ENCODE measurements at places on chromosomes 5 and 9.

GRCh38 chr9:89523948-89524347, 26.0 kb upstream of the SEMA4D start:
- no peak for DNase-seq

- DNase-seq = no peak
Measured at GRCh38 chr9:90825586-90825985, 24.0 kb downstream of the SYK start.

DNA sequence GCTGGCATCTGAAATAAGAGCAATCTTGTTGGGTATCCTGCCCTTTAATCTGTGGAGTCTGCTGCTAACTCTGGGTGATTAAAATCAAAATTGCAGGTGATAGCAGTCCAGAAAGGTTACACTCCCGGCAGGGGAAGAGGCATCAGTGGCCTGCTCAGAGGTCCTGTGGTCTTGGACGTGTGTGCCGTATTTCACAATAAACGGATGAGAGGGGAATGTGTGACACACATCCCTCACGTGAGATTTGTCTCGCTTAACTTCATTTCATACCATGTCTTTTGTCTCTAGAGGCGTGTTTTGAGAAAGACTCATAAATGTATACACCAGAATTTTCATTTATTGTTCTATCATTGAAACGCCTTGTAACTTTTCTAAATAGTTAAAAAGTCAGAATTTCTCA, 36.6 kb downstream of the FAM240B start:
- no peak for DNase-seq

DNA sequence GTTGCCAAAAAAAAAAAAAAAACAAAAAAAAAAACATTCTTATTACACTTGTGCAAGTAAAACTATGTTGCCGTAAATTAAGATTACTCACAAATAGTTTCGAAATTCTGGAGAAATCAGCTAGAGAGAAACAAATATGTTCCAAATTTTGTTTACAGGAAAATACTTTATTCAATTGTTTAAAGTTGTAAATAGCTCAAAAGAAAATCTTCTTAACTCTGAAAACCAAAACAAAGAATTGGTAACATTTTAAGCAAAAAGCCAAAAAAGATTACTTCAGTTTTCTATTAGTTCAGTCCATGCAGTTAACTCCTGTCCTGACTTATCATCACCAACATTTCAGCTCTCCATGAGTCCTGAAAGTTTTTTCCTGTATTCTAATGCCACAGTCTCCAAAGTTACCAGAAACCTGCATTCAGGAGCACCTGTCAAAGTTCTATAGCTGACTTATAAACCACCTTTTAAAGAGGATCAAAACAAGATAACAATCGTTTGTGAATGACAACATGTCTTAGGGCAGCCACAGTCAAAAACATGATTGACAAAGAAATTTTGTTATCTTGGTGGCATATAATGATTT, 194.1 kb downstream of the RANBP17 start:
- no peak for DNase-seq
